Fibroblast of lung (primary cell): ENCODE measurements at places on chromosomes 3 and 15. TPM values are rescaled to one million over a fixed set of nuclear protein-coding genes. Genes with fewer than 3 reads are reported as not detected.

- H3K27ac ChIP-seq: no peak overlapping the region
- DNase-seq: peak; percentile 97
- H3K36me3 ChIP-seq: no peaks in the 10 kb centered on the region
- no peaks in the 10 kb centered on the region for H3K4me1 ChIP-seq
These were observed 308.4 kb downstream of the RPLP1 start for GRCh38 chr15:69760890-69761568.

Gene FGD5
- 0.50 and 1.0 TPM in 2 replicates for total RNA-seq

Gene SNX22
- 0.17 and 0.26 TPM in 2 replicates for total RNA-seq

GRCh38 chr15:39685999-39686613, 96.5 kb downstream of the FSIP1 start:
- H3K36me3 ChIP-seq: no peaks in the 10 kb centered on the region
- H3K4me3 ChIP-seq: no peak overlapping the region
- no peak overlapping the region for H3K27ac ChIP-seq
- H3K4me1 ChIP-seq: no peaks in the 10 kb centered on the region
- DNase-seq: peak; percentile 76

DNA sequence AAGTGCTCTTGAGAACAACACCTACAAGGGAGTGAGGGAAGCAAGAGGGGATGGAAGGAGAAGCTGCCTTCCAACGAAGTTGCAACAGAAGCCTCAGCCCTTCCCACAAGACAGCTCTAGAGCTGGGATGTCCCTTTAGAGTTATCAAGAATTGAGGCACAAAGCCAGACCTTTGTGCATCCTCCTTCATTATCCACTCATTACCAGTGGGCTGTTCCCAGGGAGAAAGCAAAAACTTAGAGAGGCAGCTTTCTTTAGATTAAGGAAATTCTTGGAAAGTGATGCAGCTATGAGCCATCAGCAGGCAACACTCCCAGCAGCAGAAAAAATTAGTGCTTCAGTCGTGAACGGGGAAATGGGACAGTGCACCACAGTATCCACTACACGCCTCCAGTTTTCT, 10.6 kb upstream of the CD96 start:
- H3K27ac ChIP-seq: no peak overlapping the region
- DNase-seq: peak; percentile 74
- no peaks in the 10 kb centered on the region for H3K36me3 ChIP-seq
- no peaks in the 10 kb centered on the region for H3K4me1 ChIP-seq
- no peak overlapping the region for H3K4me3 ChIP-seq

Gene ZIC1
- 0.26 TPM in 1 of 2 replicates, not detected in the other for total RNA-seq

Gene LYZL4
- total RNA-seq: not detected in 2 replicates

Gene CD276
- 65.7 and 88.5 TPM in 2 replicates for total RNA-seq

- H3K27me3 ChIP-seq: no peaks in the 10 kb centered on the region
- H3K27ac ChIP-seq: no peak overlapping the region
- no peaks in the 10 kb centered on the region for H3K36me3 ChIP-seq
- peak overlapping the region; percentile 34 for H3K4me3 ChIP-seq
These were observed 357.8 kb downstream of the VPS13C start for GRCh38 chr15:61702224-61703020.

GRCh38 chr3:132756108-132756650, 34.0 kb upstream of the NPHP3 start:
- no peaks in the 10 kb centered on the region for H3K36me3 ChIP-seq
- no peaks in the 10 kb centered on the region for H3K4me1 ChIP-seq
- DNase-seq: no peak
- no peak overlapping the region for H3K4me3 ChIP-seq
- H3K27me3 ChIP-seq: no peaks in the 10 kb centered on the region
- no peak overlapping the region for H3K27ac ChIP-seq

DNA sequence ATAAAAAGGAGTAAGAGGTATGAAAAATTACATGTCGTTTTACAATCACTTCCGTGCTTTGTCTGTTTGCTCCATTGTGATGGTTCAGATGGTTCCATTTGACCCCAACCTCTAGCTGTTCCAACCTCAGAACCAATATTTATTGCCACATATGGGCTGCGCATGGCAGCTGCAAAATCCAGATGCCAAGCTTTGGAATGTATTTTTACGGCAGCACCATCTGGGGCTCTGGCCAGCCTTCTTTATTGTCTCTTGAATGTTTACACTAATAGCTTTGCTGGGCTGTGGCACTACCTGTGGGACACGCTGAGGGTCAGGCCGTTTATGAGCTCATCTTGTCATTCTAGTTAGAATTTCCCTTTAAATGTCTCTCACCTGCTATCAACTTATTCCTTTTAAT, 219.8 kb downstream of the ROBO2 start:
- no peaks in the 10 kb centered on the region for H3K4me1 ChIP-seq
- no peak overlapping the region for H3K4me3 ChIP-seq
- no peak overlapping the region for H3K27ac ChIP-seq

Gene GPR149
- total RNA-seq: not detected in 2 replicates
